HEK293T (cell line): ENCODE measurements at places on chromosomes 3 and 15.

DNA sequence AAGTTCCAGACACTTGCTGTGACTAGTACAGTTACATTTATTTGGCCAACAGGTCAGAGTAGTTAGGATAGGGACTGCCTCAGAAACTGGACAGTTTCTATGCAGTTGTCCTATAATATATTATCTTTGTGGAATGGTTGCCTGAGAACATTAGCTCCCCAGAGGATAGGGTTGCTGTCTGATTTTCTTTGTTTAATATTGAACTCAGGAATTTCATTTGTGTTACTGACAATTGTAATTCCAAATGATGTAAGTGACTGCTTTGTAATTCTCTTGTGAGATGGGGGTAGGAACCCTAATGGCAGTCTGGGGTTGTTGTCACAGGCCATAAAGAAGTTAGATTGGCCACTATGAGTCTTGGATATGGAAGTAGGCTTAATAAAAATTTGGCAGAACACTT is 2.2 kb downstream of the NXPE3 start:
- DNase-seq = no peak

DNA sequence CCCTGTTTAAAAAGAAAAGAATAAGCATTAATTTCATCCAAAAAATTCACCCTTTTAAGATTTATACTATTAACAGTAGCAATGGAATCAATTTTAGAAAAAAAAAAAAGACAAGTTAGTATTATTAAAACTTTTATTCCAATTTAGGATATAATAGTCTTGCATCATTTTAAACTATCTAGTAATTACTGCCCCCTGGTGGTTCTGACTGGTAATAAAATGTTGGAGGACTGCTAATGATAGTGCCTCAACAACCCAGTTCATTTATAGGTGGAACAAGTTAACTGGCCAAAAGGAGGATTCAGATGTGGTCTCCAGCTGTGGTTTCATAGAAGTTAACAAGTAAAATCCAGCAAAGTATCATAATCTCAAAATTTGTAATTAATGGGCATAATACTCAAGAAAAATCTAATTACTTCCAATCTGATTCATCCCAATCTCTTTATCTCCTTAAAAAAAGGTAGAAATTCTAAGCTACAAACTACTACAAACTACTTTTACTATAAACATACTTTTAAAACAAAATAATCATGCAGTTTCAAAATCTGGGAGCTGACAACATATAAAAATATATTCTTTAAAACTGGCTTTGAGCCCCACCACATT is 30.7 kb upstream of the WDR49 start:
- peak; percentile 44 for DNase-seq

DNA sequence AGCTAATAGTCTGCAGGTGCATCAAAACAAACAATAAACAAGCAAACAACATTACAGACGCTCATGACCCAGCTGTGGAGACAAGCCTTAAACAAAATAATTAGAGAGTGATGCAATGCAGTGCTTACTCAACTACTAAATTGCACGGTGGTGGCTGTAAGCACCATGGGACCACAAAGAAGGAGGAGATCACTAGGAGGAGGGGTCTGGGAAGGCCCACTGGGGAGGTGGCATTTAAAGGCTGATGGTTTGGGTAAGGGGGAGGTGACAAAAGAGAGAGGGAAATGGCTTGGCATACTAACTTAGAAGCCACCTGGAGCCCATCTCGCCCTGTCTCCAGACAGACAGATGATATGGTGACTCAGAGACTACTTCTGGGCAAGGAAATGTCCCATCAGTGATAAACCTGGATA is 516.7 kb downstream of the FOXP1 start:
- no peak for DNase-seq

DNA sequence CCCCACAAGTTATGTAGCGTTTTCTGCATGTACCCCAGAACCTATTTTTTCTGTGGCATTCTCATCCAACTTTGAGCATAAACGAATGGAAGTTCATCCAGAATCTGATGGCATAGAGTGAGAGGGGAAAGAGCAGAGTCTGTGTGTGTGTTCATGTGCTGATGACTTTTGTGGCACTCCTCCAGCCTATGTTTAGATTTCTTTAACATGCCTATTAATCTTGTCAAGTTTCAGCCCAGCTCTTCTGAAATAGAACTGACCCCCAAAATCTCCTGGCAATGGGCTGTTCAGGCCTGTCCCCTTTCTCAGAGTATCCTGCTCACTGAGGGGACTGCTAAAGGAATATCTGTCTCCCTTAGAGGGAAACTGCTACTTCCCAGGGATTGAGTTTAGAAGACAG is 56.4 kb upstream of the NEO1 start:
- DNase-seq = no peak

DNA sequence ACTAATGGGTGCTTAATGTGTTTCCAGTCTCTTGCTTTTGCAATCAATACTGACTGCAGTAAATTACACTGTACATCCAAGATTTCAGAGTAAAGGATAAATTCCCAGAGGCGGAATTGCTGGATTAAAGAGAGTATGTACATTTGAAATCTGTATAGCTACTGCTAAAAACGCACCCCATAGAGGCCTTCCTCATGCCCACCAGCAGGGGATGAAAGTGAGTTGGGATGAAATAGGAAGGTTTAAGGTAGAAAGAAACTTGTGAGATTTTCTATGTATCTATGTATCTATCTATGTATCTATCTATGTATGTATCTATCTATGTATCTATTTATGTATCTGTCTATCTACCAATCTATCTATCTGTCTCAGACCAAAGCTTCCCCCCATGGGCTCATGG is 28.4 kb downstream of the TMEM44 start:
- no peak for DNase-seq

DNA sequence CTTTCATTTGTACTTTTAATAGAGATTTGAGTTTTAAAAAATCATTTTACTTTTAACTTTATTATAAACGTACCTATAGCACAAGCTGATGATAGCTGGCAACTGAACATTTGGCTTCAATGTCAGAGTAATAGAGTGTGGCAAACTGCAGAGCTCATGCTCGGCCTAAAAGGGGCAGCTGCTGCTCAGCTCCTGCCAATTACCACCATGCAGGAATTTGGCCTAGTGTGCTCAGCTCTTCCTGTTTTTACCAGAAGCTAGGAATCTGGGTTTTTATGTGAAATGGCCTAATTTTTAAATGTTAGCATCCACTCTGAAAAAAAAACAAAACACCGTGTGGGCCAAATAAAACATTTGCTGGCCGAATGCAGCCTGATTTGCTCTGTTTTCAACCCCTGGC is 1.8 kb downstream of the IFT122 start:
- DNase-seq = no peak

- no peak for DNase-seq
Observed at GRCh38 chr15:25240461-25241021, 198.3 kb downstream of the UBE3A start.

DNA sequence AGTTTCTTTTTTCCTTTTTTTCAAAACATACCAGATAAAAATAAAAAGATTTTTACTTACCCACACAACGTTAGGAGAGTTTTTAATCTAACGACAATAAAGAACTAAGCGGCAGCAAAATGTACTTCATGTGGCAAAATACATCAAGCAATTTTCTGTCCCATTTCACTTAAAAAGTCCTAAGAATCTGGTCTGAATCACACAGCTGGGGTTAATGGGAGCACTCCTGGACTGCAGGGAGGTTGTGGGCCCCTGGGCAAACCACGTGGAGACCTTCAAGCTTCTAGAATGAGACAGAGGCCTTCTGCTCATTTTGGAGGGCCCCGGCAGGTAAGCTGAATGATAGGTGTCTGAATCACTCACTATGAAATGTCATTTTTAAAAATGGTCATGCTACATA is 193.8 kb downstream of the RORA start:
- no peak for DNase-seq

- DNase-seq = peak; percentile 85
Observed at GRCh38 chr15:72319360-72319984, 485 bp downstream of the CELF6 start.

- DNase-seq = no peak
Observed at GRCh38 chr15:59746777-59747176, 57.7 kb upstream of the BNIP2 start.

GRCh38 chr15:64915518-64916227 is 4.0 kb downstream of the ANKDD1A start:
- no peak for DNase-seq

- peak; percentile 76 for DNase-seq
Observed at GRCh38 chr3:155382396-155383042, 89.0 kb upstream of the STRIT1 start.

DNA sequence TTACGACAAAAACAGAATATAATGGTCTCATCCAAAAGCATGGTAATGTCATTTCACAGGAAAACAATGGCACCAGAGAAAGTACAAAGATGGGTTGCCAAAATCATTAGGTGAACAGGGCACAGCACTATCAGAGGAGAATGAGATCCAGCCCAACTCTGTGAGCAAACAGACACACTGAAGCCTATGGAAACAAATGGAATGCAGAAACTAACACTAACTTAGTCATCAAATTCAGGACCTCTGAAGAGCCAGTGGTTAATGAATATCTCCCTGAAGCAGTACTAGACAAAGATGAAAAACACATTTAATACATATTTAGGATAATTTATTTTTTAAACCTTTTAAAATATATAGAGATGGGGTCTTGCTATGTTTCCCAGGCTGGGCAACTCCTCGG is 14.6 kb upstream of the RPS17 start:
- DNase-seq = no peak

DNA sequence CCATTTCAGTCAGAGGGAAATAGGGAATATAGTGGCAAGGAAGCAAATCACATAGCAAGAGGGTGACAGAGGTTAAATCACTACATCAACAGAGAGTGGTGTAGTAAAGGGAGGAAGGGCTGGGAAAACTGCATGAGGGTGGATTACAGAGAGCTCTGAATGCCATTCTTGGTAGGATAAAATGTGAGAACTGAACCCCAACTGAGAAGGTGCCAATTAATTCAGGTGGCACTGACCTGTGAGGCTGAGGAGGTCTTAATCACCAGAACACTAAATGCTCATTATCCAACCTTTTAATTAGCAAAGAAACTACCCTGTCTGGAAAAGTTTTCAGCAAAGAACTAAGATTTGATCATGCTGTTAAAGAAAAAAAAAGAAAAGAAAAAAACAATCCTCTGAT is 202.7 kb downstream of the LRRN1 start:
- DNase-seq = no peak

GRCh38 chr15:41828807-41829141 is 882 bp downstream of the JMJD7 start:
- DNase-seq = no peak

DNA sequence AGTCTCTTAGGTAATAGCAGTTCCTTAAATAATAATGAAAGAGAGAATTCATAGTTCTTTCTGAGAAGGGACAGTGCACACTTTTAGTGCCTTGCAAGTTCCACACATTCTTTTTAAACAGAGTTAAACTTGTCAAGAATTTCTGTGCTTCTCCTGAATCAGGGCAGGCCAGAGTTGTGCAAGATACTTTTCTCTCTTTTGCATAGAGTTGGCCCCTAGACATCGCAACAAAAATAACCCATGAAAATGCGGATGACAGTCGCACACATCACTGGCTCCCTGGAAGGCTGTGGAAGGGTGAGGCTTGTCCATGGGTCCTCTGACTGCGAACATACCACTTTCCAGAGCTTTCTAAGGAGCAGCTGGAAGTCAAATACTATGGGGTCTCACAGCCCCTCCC is 40.1 kb downstream of the FBLN2 start:
- DNase-seq = no peak

- DNase-seq = no peak
Observed at GRCh38 chr3:16216373-16216935, 42.0 kb downstream of the GALNT15 start.

- DNase-seq = no peak
Observed at GRCh38 chr15:79463781-79464270, 31.7 kb downstream of the MINAR1 start.

- DNase-seq = no peak
Observed at GRCh38 chr3:121997372-121997771, 24.7 kb downstream of the ILDR1 start.

GRCh38 chr15:75578948-75579920 is at the start of gene PTPN9:
Gene PTPN9 (minus strand): TSS chr15:75579315. CDS start chr15:75578776, 539 bp downstream.
- peak; percentile 85 for DNase-seq

DNA sequence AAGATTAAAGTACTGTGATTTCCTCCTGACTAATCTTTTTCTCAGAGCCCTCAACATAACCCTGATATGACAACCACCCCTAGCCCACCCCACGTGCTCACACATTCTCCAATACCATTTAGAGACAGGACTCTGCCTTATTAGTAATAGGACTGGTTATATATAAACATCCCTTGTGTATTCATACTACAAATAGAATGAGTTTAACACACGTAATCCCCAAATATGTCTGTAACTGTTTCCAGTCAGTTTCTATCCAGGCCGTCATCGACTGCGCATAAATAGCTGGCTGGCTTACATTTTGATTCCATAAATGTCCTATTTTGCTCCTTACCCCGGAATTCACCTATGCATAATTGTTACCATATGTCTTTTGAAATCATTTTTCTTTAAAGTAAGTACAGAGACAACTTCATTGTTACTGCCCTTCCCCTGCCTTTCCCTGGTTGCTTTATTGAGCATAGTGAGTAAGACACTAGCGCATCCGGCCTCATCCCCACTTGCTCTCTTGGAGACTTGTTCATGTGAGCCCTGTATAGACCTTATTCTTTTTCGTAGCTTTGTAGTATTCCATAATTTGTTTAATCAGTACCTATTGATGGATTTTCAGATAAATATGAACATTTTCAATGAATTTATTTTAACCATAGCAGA is 3.5 kb upstream of the P2RY14 start:
- DNase-seq = no peak

DNA sequence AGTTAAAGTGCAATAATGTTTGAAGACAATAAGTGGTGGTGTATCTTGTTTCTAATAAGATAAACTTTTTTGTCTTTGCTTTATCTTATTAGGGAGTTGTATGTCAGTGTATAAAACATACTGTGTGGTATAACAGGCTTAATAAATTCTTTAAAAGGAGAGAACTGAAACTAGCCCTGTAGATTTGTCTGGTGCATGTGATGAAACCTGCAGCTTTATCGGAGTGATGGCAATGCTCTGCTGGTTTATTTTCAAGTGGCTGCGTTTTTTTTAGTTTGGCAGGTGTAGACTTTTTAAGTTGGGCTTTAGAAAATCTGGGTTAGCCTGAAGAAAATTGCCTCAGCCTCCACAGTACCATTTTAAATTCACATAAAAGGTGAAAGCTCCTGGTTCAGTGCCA is 2.7 kb downstream of the RPL15 start:
- no peak for DNase-seq

- peak; percentile 55 for DNase-seq
Observed at GRCh38 chr3:65672871-65673815, 365.6 kb downstream of the MAGI1 start.
